A549 treated with Hydrocortisone at 1 μM for 4 hours (cell line): ENCODE measurements at places on chromosomes 4 and X. TPM values are rescaled to one million over a fixed set of nuclear protein-coding genes. Genes with fewer than 3 reads are reported as not detected.

SOWAHD gene
- total RNA-seq = 0.10 to 0.14 TPM in 2 of 5 replicates, not detected in the others

PPP1R2C gene
- not detected in 5 replicates for total RNA-seq

CCDC110 gene
- total RNA-seq = not detected in 5 replicates

ASB9 gene
- 19.9 to 25.9 TPM (median 22.0 TPM) in 5 replicates for total RNA-seq

PSMD10 gene
- 65.9 to 88.7 TPM (median 77.4 TPM) in 5 replicates for total RNA-seq

PAGE5 gene
- total RNA-seq = not detected in 5 replicates

LNX1 gene
- total RNA-seq = 0.03 TPM in 2 of 5 replicates, not detected in the others

TCP11X2 gene
- not detected in 5 replicates for total RNA-seq

SPANXN5 gene
- total RNA-seq = 0.06 TPM in 1 of 5 replicates, not detected in the others

CHRDL1 gene
- total RNA-seq = not detected in 5 replicates

GAB3 gene
- total RNA-seq = 0.45 to 0.93 TPM (median 0.82 TPM) in 5 replicates

NUP62CL gene
- 13.4 to 17.9 TPM (median 13.9 TPM) in 5 replicates for total RNA-seq

SRPX gene
- 7.6 to 9.1 TPM (median 8.2 TPM) in 5 replicates for total RNA-seq

PHKA1 gene
- total RNA-seq = 25.5 to 33.2 TPM (median 29.5 TPM) in 5 replicates

DCLK2 gene
- total RNA-seq = 8.2 to 10.1 TPM (median 8.6 TPM) in 5 replicates

MAP9 gene
- total RNA-seq = 3.3 to 5.5 TPM (median 4.9 TPM) in 5 replicates

DMD gene
- total RNA-seq = 0.02 to 0.08 TPM in 2 of 5 replicates, not detected in the others

MAP7D2 gene
- 5.2 to 6.7 TPM (median 5.9 TPM) in 5 replicates for total RNA-seq

TCEAL6 gene
- not detected in 5 replicates for total RNA-seq

NUDT10 gene
- 0.96 to 1.4 TPM (median 1.0 TPM) in 5 replicates for total RNA-seq

RNF175 gene
- total RNA-seq = not detected in 5 replicates

SSX2 gene
- total RNA-seq = not detected in 5 replicates

HGFAC gene
- total RNA-seq = 0.08 to 0.35 TPM (median 0.20 TPM) in 5 replicates

DNASE1L1 gene
- 27.2 to 31.3 TPM (median 29.9 TPM) in 5 replicates for total RNA-seq

DKK2 gene
- not detected in 5 replicates for total RNA-seq

OFD1 gene
- total RNA-seq = 9.5 to 14.2 TPM (median 12.1 TPM) in 5 replicates
